ENCODE measurements at places on chromosomes 12 and 14.

DNA sequence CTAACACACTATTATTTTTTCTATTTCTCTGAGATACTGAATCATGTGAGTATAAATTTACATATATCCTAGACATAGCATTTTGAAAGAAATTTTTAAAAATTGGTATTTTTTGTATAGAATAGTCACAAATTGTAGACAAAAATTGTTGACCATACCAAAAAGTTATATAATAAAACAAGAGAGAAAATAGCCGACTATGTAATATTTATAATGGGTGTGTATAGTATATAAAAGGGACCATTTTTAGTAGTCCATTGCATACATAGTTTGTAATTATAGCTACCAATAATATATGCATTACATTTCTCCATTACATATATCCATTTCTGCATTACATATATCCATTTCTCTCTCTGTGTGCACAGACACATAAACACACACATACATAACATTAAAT, 590.2 kb downstream of the TMTC2 start:
- DNase-seq: no peak

DNA sequence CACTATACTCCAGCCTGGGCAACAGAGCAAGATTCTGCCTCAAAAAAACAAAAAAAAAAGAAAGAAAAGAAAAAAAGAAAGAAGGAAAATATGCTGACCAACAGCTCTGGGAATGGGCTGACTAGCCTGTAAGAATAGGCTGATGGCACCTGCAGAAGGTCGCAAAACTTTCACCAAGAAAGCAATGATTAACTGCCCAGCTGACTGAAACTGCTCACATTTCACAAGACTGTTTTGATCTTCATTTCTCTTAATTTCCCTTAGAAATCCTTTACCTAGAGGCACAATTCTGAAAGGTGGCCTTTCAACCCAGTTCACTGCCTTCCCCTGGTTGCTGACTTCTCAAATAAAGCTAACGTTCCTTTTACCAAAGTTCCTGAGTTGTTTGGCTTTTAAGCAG, 12.4 kb downstream of the BEST3 start:
- no peak for DNase-seq

DNA sequence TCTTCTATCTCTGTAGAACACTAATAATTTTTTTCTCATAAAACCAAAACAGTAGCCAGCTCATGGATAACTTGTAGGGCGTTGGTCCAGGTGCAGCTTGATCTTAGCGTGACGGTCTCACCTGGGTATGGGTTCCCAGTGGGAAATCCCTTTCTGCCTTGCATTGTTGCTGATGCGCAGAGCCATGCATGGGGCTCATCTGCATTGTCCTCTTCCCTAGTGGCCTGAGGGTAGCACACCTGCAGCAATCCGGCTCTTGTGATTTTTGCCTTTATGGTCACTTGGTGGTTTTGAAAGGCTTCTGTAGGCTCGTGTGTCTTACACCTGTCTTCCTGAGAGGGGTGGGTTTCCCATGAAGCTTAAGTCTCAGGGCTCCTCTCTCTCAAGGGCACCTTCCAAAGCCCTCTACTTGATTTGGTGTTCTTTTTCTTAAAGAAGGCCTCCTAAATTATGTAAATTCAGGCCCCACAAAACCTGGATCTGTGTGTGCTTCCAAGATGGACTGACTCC, 130.6 kb downstream of the PRKCH start:
- DNase-seq: no peak

- no peak for DNase-seq
Observed at GRCh38 chr12:53077030-53077429, 2.2 kb downstream of the SPRYD3 start.
